Spinal cord (tissue), 10 donors: ENCODE measurements at places on chromosomes 12 and 14. TPM values are rescaled to one million over a fixed set of nuclear protein-coding genes. Genes with fewer than 3 reads are reported as not detected.

GRCh38 chr12:70828351-70828750 lies 92.2 kb downstream of the PTPRR start:
- no peaks in the 10 kb centered on the region for H3K36me3 ChIP-seq
- H3K4me1 ChIP-seq: no peaks in the 10 kb centered on the region
- H3K4me3 ChIP-seq: no peak overlapping the region
- no peaks in the 10 kb centered on the region for H3K27me3 ChIP-seq
- no peak for DNase-seq
- H3K27ac ChIP-seq: no peak overlapping the region

- no peaks in the 10 kb centered on the region for H3K27me3 ChIP-seq
- H3K36me3 ChIP-seq: peaks cover 9% of the 10 kb centered on the region
- no peaks in the 10 kb centered on the region for H3K4me1 ChIP-seq
- H3K4me3 ChIP-seq: no peak overlapping the region
- H3K27ac ChIP-seq: no peak overlapping the region
- no peak for DNase-seq
Measured at GRCh38 chr12:15664491-15664890, 124.7 kb downstream of the EPS8 start.

The KIF26A gene
- 15.5 TPM for total RNA-seq

The AP1G2 gene
- total RNA-seq: 35.5 TPM

The GLT8D2 gene
- total RNA-seq: 86.8 TPM

The SALL2 gene
- total RNA-seq: 47.0 TPM
